ENCODE measurements at places on chromosomes 16 and 17. TPM values are rescaled to one million over a fixed set of nuclear protein-coding genes. Genes with fewer than 3 reads are reported as not detected.

- no peak for DNase-seq
Measured at GRCh38 chr17:77417575-77417974, 276.8 kb downstream of the SEC14L1 start.

DNA sequence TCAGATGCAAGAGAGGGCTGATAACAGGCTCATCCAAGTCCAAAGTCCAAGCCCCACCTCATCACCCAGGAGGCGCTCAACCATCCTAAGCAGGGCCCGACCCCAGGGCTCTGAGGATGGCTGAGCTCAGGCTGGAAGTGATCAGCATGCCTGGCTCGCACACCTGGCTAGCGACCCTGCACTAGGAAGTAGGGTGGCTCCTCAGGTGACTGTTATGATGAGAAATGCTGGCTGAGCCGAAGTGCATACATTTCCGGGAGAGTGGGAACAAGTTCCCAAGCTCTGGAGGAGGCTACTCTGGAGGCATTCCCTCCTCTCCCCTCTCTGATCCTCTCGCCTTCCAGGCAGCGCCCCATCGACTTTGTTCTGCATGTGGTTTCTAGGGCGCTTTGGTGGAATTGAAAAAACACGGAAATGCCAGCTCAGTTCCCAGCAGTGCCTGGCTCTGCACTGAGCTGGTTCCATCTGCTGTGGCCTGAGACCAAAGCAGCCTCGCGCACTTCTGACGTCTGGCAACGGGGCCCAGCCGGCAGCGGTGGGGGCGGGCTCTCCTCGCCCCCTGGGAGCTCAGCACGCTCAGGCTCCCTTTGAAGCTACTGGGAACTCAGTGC is 130.3 kb downstream of the IRF8 start:
- DNase-seq: no peak

JPH3 gene
- total RNA-seq: 0.39 TPM

GRCh38 chr16:12158428-12158827 is 181.9 kb downstream of the SNX29 start:
- DNase-seq: no peak

GRCh38 chr16:13390093-13390985 is 488.9 kb downstream of the SHISA9 start:
- no peak for DNase-seq

SDR42E1 gene
- under 0.01 TPM for total RNA-seq

DCXR gene
- 244 TPM for total RNA-seq

DNA sequence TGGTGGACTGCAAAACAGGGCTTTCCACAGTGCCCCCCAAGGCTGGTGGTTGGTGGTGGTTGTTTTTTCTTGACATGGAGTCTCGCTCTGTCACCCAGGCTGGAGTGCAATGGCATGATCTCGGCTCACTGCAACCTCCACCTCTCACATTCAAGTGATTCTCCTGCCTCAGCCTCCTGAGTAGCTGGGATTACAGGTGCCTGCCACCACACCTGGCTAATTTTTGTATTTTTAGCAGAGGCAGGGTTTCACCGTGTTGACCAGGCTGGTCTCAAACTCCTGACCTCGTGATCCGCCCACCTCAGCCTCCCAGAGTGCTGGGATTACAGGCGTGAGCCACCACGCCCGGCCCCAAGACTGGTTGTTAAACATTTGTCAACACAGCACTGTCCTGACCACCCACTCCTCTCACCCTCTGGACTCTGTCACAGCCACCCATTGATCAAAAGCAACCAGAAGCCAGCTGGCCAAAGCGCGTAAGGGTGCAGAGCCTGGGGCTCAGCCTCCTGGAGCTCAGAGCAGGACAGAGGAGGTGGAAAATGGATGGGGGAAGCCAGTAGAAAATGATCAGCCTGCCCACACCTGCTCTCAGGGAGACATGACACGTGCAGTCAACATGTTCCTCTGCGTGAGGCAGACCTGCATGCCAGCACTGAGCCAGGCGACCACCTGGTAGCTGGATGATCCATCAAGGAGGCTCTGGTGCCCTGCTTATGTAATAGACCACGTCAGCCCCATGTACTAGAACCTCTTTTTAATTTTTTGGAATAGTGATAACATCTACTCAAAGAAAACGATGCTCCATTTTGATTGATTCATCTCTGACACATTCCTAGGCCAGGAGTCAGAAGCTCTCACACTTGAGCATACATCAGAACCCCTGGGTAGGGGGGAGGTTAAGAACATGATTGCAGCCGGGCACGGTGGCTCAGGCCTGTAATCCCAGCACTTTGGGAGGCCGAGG is 14.8 kb upstream of the OSGIN1 start:
- no peak for DNase-seq

DNA sequence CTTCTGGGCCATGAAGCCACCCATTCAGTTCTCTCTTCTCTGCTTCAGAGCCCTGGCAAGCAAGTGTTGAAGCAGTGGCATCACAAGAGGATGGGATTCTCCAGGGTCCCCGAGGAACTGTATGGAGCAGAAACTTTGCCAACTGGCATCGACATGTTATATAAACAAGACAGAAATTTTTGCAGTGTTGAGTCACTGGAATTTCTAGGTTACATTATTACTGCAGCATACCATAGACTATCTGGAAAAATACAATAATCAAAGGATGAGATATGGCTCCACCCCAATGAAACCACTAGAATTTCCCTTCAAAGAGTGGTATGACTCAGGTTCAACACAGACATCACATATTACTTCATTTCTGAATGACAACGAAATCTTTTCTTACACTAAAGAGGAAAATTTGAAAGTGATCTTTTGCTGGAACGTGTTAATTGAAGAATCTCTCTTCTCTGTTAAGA is 343.0 kb upstream of the DYNLRB2 start:
- DNase-seq: no peak

GRCh38 chr17:81867991-81868673 is 3.0 kb downstream of the ARHGDIA start:
- no peak for DNase-seq

DNA sequence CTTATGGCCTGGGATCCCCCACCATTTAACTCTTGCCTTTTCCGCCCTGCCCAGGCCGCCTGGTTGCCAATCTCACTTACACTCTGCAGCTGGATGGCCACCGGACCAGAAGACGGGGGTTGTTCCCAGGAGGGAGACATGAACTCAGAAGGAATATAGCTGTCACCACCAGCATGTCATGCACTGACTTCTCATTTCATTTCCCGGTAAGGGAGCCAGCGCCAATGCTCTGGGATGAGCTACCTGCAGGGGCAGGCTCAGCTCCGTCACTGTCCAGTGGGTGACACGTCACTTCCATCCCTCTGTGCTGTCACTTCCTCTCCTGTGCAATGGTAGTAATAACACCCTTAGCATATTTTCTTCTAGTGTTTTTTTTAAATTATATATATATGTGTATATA is 26.7 kb downstream of the ITGAL start:
- DNase-seq: no peak

DNA sequence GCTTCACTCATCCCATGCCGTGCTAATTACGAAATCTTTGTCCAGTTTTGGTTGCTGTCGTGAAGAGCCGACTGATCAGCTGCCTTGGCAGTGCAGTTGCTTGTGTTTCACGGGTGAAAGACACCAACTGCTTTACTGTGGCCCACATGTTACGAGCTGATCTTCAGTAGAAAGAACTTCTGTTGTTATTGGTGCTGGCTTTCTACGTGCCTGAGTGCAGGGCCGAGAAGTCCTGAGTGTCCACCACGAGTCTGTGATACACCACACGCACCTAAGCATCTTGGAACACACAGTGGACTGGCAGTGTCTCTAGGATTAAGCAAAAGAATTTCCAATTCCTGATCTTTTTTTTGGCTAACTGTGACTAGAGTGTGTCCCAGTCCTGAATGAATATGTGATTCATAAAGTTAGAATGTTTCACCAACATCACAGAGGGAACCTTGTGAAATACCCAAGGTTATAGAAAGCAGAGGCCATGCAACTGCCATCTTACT is 70.4 kb upstream of the CLEC18A start:
- DNase-seq: no peak

- no peak for DNase-seq
Measured at GRCh38 chr16:76121636-76122035, 155.6 kb upstream of the CNTNAP4 start.

DNA sequence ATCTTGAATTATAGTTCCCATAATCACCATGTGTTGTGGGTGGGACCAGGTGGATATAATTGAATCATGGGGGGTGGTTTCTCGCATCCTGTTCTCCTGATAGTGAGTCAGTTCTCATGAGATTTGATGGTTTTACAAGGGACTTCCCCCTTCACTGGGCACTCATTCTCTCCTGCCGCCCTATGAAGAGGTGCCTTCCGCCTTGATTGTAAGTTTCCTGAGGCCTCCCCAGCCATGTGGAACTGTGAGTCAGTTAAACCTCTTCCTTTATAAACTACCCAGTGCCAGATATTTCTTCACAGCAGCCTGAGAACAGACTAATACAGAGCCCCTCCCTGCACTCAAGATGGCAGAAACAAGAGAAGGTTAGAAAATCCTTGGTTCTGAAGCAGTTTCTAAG is 26.4 kb downstream of the LDAF1 start:
- no peak for DNase-seq

DNA sequence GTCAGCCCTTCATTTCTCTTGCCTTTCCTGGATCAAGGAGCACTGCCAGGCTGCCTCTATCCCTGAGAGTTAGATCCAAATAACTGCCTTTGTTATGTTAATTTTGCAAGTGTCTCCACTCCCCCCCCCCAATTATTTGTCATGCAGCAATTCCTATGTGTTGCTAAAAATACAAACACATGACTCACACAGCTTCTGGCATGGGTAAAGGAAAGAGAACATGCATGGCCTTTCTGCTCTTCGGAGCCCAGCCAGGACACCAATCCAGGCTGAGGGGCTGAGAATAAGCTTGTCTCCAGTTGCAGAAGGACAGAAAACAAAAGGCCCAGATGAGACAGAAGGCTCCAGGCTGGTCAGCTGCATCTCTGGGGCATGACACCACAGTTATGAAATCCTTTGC is 148.0 kb upstream of the TNRC6C start:
- no peak for DNase-seq

DNA sequence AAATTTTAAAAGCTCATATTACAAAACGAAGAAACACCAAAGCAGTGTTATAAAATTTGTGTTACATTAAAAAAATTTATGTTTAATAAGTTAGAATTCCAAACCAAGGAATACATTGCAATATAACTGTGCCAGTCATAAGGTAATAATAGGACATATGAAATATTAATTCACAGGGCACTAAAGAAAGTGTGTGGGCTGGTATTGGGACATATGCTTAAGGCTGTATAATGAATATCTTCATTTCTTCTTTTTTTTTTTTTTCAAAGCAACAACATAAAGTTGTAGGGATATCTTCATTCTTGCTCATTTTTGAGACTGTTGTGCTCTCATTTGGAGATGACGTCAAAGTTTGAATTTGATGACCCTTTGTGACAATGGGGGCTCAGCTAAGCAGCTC is 17.5 kb upstream of the FBXO47 start:
- no peak for DNase-seq

DNA sequence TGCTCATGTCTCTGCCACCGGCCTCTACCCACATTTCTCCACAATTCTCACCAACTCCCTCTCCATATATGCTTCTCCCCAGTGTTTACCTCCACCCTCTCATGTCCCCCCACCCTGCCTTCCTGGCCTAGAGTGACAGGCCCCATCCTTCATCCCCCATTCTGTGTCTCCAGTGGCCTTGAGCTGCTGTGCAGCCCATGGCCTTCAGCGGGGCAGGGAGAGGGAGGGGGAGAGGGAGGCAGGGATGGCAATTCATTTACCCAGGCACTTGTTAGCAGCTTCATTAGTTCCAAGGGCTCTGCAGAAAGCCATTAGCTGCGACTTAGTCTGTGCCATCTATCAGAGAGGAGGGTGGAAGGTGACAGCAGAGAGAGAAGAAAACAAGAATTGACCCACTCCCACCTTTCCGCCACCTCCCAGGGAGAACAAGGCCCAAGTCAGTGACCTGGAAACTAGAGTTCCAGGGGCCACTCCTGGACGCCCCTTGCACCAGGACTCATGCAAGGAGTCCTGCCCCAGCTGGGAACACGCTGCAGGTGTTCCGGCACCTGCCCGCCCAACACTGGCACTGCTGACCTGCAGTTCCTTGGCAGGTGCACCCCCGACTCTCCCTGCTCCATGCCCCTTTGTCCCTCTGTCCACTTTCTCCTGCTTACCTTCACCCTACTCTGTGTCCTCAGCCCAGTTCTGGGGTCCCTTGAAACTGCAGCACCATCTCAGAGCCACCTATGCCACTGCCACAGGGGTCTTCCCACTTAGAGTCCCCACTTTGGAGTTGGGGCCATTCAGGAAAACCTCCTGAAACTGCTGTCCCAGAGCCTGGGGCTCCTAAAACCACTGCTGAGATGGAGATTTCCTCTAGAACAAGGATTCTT is 23.5 kb upstream of the PYY start:
- DNase-seq: no peak

DNA sequence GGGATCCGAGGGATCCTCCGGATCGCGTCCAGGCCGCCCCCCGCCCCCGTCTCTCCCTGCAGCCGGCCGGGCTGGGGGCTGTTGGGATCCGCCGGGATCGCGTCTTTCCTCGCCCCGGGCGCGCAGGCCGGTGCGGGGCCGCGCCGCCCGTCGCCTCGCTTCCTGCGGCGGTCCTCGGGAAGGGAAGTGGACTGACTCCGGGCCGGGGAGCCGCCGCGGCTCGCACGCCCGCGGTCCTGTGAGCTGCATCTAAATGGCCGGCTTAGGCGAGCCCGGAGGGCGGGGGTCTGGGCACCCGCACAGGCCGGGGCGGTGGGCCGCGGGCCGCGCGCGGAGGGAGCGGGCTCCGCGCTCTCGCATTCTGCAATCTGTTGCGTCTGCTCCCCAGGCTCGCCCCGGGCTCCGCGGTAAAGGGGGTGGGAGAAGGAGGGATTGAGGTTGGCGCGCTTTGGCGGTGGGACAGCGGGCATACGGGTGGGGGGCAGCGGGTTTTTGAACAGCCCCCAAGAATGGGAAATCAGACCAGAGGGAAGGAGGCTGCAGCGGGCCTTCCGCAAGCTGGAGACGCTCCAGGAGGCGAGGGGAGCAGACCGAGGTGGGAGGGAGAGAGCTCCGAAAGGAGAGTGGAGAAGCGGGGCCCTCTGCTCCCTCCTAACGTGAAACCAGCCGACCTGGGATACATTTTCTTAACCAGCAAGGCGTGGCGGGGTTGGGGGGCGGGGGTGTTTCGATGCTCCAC is 2.2 kb downstream of the TMEM132E start:
- no peak for DNase-seq

- DNase-seq: no peak
Measured at GRCh38 chr16:50308237-50308965, 42.0 kb downstream of the ADCY7 start.

DNA sequence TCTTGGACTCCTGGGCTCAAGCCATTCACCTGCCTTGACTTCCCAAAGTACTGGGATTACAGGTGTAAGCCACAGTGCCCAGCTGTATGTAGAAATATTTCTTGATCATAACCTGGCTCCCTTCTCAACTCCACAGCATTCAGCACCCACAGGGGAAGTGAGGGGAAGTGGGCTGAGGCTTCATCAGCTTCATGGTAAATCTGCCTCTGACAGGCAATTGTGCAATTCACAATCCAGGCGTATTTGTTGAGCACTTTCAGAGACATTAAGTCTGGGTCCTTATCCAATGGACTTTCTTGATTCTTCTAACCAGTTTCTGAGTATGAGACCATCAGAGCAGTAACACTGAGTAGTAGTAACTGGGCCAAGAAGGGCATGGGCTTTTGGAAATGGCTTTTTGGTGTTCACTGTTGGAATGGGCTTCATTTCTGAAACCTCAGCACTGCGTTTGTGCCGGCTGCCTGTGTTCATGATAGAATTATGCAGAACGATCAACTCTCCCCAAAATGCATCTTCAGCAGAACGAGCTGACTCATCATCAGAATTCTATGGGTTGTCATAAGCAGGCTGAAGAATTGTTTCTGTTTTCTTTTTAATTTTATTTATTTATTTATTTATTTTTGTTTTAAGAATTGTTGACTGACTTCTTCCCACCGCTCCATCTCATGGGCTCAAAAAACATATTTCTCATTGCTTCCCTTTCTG is 28.9 kb downstream of the FAM20A start:
- DNase-seq: no peak
